ENCODE measurements at places on chromosomes 12 and 14.

DNA sequence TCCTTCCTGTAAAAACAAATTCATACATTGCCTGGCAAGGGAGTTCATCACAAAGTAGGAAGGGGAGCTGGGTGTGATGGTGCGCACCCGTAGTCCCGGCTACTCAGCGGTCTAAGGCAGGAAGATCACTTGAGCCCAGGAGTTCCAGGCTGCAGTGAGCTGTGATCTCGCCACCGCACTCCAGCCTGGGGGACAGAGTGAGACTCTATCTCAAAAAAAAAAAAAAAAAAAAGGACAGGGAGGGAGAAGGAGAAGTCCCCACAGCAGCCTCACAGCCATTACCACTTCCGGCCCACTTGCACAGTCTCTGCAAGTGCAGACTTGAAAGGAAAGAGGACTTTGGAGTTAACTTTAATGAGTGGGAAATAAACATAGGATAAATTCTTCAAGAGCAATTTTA, 121.0 kb downstream of the FBXL14 start:
- no peak for DNase-seq

GRCh38 chr12:46830731-46831334, 5.0 kb upstream of the SLC38A4 start:
- no peak for DNase-seq

DNA sequence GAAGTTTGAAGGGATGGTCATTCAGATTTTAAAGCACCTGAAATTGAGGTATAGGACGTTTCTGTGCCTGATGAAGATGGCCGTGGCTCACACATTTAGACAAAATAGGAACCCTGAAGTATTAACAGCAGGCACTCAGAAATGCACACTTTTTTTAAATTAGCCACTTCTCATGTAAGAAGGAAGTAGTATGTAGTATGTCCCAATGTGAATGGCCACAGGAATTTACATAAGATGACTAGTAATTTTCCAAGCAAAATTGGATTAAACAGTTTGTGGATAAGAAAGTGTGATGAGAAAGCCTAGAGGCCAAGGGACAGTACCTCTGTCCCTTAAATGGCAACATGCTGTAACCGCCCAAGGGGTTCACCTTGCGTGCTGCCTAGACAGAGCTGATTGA, 1.8 kb upstream of the MIS18BP1 start:
- DNase-seq: no peak

DNA sequence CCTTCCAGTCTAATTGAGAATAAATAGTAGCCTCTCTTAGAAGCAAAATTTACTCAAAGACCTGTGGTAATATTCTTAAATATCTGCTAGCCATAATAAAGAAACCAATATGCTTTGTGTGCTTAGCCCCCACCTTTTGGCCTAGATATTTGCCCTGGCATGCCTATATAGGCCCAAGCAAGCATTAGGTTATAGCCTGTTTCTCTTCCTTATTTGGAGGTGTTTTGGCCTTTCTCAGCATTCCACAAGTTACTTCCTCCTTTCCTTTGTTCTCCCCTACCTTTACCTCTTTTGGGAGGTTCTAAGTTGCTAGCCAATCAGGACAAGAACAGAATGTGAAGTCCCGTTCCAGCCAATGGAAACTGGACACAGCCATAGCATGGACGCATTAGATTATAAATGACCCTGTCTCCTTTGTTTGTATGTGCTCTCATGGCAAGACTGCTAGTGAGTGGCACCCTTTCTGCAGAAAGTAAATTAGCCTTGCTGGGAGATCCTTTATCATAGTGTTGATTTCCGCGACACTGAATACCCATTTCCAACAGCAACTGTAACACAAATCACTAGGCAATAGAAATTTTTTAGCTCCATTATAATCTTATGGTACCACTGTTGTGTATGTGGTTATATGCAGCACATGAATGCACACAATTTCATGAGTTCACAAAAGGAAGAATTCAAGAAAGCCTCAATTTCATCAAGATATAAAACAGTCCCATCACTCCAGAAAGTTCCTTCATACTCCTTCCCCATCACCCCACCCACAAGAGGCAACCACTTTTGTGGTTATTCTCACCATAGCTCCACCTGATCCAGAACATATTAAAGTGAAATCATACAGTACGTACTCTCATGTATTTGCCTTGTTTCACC, 37.6 kb downstream of the CEP83 start:
- no peak for DNase-seq

DNA sequence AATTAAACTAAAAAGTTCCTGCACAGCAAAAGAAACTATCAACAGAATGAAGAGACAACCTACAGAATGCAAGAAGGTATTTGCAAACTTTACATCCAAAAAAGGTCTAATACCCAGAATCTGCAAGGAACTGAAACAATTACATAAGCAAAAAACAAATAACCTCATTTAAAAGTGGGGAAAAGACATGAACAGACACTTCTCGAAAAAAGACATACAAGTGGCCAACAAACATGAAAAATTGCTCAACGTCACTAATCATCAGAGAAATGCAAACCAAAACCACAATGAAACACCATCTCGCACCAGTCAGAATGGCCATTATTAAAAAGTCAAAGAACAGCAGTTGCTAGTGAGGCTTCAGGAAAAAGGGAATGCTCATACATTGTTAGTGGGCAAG, 15.2 kb downstream of the PDE6H start:
- no peak for DNase-seq

DNA sequence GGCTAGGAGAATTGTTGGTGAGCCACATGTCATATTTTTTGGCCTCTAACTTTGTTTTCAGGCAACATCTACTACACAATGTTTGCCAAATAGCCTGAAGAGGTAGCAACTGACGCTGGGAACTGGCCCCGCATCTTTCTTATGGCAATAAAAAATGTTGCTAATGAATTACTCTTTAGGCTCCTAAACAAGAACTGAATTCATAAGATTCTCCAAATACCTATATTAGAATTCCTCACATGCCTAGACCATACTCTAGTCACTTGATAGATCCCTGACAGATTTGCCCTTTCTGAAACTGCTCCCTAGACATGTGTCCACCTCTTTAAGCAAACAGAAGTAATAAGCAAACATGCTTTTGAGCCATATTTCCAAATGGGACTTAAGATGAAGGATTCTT, 209.0 kb upstream of the ATXN7L3B start:
- no peak for DNase-seq

GRCh38 chr12:23433121-23433520, 516.3 kb downstream of the SOX5 start:
- DNase-seq: no peak

DNA sequence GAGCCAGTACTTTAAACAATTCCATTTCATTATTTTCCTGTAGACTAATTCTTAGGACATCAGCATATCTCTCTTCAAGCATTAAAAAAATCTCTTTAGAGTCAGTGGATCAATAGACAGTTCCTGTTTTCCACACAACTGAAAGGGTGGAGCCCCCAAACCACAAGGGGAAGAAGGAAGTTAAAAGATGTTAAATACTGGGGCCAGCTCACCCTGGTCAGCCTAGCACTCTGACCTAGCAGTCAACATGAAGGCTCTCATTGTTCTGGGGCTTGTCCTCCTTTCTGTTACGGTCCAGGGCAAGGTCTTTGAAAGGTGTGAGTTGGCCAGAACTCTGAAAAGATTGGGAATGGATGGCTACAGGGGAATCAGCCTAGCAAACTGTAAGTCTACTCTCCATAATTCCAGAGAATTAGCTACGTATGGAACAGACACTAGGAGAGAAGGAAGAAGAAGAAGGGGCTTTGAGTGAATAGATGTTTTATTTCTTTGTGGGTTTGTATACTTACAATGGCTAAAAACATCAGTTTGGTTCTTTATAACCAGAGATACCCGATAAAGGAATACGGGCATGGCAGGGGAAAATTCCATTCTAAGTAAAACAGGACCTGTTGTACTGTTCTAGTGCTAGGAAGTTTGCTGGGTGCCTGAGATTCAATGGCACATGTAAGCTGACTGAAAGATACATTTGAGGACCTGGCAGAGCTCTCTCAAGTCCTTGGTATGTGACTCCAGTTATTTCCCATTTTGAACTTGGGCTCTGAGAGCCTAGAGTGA, at the start of gene LYZ:
LYZ (plus strand) TSS at position 220 of the 777 bp plus-strand sequence; CDS start at position 248, 28 bp downstream.
- DNase-seq: no peak

- no peak for DNase-seq
These were observed 20.5 kb downstream of the ZBTB42 start for GRCh38 chr14:104821229-104821945.

DNA sequence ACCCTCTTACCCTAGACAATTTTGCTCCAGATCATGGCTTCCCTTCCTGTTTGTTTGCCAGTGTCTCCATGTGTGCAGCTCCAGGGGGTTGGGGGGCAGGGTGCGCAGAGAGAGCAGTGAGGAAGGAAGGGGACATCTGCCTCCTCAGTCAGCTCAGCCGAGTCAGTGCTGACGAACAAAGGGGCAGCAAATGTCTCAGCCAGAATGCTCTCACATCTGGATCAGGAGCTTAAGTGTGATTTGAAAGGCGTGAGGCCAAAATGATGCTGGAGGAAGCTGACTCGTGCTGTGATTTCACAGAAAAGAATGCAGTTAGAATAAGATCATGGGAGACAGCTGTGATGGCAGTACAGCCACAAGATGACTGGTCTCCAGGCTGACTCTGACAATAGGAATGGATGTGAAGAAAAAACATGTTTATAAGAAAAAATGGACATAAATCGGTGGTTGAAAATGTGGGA, 27.1 kb upstream of the CDK17 start:
- DNase-seq: no peak

- DNase-seq: peak; percentile 66
These were observed at the start of gene RARG for GRCh38 chr12:53231921-53232645. RARG (minus strand) TSS chr12:53232209; CDS start chr12:53227545, 4,664 bp downstream.

- DNase-seq: no peak
These were observed 123.9 kb downstream of the ADAMTS20 start for GRCh38 chr12:43428088-43428600.

GRCh38 chr12:45670346-45671065, 59.0 kb upstream of the ARID2 start:
- DNase-seq: no peak

GRCh38 chr14:80136358-80136757, 74.9 kb downstream of the DIO2 start:
- no peak for DNase-seq

DNA sequence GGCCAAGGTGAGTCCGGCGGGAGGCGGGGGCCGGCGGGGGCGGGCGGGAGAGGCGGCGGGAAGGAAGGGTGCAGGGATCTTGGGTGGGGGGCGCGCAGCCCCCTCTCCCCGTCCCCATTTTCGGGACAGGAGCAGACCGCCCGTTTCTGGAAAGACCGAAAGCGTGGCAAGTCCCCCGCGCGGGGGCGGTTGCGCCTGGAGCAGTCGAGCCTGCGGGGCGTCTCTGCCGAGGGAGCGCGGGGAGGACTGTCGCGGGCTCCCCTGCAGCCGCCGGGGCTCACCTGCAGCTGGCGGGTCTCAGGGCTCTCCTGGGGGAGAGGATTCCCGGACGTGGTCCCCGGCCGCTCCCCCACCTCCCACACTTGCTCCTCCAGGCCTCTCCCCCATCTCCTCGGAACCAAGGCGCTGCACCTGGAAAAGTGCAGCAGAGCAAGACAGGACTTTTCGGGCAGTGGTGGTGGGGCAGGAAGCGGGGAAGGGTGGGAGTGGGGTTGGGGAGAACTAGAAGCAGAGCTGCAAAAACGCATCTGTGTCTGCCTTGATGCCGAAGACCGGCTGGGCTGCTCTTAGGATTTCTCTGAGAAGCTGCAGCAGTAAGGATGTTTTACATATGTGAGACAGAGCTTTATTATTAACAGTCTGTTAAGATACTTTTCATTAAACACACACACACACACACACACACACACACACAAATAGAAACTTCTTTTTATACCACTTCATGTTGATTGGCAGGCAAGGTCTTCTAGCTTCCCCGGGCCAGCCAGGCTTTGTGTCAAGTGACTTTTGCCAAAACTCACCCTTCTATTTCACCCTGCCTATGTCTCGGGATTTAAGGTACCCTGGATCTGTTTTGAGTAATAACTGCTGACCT, 677 bp downstream of the C12orf75 start:
- DNase-seq: no peak

DNA sequence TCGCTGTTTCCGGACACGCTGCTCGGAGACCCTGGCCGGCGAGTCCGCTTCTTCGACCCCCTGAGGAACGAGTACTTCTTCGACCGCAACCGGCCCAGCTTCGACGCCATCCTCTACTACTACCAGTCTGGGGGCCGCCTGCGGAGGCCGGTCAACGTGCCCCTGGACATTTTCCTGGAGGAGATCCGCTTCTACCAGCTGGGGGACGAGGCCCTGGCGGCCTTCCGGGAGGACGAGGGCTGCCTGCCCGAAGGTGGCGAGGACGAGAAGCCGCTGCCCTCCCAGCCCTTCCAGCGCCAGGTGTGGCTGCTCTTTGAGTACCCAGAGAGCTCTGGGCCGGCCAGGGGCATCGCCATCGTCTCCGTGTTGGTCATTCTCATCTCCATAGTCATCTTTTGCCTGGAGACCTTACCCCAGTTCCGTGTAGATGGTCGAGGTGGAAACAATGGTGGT, 90.0 kb downstream of the GALNT8 start:
- DNase-seq: no peak

GRCh38 chr12:124479680-124480468, 87.5 kb downstream of the NCOR2 start:
- no peak for DNase-seq
